NCI-H1694 (cell line): ENCODE measurements at places on chromosomes 5 and 9.

- no peak for DNase-seq
Observed at GRCh38 chr5:122545986-122546385, 228.9 kb upstream of the SNX2 start.

GRCh38 chr5:68953875-68954617 lies 139.8 kb upstream of the SLC30A5 start:
- no peak for DNase-seq

DNA sequence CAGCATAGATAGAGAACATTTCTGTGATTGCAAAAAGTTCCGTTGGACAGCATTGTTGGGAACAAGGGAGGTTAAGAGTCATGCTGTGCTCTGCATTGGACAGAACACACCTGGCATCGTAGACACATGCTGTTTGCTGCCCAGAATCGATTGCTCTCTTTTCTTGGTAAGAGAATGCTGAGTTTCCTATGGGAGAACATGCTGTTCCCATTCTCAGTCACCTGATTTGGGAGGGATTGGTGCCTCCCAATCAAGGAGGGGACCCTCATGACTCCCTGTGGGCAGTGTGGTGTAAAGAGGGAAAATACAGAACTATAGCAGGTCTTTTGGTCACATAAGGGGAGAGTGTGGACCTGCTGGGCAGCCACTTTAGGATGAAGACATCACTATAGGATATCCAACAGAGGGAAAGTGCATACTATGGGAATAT lies 555.4 kb upstream of the CLINT1 start:
- no peak for DNase-seq

- no peak for DNase-seq
Observed at GRCh38 chr5:127647361-127647958, 1.4 kb upstream of the CTXN3 start.

- DNase-seq: no peak
Observed at GRCh38 chr5:84304599-84304998, 80.1 kb downstream of the EDIL3 start.

- no peak for DNase-seq
Observed at GRCh38 chr9:10274175-10274574, 338.6 kb downstream of the PTPRD start.

- no peak for DNase-seq
Observed at GRCh38 chr9:94757158-94757557, 30.7 kb downstream of the AOPEP start.

DNA sequence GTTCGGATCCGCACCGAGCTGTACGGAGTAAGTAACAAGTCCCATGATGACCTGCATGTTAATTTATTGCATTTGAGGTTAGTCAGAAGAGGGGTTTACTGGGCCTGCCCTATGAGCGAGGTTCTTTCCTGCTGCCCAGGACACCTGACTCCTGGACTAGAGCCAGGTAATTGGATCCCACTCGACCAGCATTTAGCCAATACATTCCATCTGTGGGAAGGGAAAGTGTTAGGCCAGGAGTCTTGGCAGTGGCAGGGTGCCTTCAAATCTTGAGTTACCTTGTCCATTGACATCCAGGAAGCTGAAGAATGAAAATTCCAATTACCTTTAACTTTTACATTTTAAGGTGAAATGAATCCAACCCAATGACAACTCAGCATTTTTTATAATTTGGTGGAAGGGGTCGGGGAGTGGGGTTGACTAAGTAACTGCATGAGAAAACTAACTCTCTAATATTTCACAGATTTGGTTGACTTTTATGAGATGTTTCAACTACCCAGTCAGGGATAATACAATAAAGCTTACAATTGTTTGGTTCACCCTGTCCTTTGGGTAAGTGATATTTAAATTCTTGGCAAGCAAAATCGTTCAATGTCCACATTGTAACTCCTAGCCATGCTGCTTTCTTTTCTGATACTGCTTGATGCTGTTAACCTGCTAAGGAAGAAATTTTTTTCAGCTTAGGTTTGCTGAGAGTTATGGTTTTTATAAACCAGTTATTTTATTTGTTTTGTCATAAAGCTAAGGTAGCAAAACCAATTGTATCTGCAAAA lies 111.6 kb upstream of the IQGAP2 start:
- no peak for DNase-seq

- no peak for DNase-seq
Observed at GRCh38 chr9:8713149-8713810, 913.7 kb upstream of the DMAC1 start.

- no peak for DNase-seq
Observed at GRCh38 chr9:107539427-107540163, 50.0 kb upstream of the KLF4 start.

DNA sequence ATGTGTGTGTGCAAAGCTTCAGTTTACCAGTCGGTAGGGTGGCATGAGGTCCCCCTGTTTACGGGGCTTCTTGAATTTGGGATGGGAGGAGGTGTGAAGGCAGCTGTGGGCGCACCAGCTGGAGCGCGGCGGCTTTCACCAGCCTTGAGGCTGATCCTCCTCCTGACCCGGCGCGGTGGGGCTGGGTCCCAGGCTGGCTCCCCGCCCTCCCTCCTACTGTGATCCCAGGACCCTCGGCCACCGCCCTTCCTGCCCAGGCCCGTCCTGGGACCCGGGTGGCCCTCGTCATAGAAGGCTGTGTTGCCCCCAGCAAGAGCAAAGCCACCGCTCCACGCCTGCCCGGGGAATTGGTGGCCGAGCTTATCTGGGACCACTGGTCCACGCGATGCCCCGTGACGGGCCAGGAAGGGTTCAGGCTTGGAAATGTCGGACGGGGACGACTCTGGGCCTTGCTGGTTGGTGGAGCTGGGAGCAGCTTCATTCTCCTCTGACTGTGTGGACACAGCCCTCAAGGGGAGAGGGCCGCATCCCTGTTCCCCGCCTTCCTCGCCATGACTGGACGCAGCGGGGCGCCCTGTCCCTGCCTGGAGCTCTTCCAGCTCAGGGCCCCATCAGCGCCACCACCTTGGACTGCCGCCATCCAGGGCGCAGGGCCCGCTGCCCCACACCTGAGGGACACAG lies 271.1 kb upstream of the IRX1 start:
- no peak for DNase-seq

DNA sequence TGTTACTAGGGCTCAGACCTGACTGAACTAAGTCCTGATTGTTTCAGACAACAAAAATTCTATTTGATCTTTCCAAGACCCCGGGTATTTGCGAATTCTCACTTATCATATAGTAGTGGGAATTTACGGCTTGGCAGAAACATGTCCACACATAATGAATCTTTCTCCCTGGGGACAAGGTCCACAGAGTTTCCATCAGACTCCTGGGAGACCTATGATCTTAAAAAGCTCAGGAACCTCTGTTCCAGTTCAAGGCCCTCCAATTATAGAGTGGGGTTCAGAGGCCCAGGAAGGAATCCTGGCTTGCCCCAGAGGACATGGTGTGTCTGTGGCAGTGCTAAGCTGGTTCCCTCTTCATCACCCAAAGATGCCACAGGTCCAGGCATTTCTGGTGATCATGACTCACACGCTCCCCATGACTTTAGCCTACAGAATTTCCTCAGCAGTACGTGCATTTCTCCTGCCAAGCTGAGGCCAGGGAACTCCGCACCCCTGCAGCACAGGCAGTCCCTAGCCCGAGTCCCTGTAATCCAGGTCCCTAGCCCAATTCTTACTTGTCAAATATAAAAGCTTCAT lies 12.6 kb downstream of the RAPGEF1 start:
- no peak for DNase-seq

DNA sequence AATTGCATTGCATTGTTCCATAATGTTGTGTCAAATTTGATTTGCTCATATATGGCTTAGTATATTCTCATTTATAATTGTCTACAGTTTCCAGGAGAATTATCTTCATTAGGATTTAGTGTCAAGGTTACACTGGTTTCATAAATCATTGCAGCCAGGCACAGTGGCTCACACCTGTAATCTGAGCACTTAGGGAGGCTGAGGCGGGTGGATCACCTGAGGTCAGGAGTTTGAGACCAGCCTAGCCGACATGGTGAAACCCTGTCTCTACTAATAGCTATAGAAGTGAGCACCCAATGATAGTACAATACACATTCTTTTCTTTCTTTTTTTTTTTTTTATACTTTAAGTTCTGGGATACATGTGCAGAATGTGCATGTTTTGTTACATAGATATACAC lies 282.5 kb downstream of the KIAA0825 start:
- DNase-seq: no peak

DNA sequence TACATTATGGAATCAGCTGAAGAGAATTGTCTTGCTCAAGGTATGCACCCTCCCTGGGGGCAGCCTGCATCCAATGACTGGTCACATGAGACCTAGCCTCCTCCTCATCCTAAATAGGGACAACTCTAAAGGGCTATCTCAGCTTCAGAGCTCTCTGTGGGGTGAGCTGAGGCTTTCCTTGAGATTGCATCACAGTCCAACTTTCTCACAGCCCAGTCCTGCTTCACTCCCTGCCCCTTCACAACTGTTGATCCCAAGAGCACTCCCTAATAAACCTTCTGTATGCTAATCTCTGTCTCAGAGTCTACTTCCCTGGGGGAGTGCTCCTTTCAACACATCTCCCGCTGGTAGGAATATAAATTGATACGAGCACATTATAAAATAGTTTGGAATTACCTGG lies 44.1 kb upstream of the ERBIN start:
- no peak for DNase-seq

DNA sequence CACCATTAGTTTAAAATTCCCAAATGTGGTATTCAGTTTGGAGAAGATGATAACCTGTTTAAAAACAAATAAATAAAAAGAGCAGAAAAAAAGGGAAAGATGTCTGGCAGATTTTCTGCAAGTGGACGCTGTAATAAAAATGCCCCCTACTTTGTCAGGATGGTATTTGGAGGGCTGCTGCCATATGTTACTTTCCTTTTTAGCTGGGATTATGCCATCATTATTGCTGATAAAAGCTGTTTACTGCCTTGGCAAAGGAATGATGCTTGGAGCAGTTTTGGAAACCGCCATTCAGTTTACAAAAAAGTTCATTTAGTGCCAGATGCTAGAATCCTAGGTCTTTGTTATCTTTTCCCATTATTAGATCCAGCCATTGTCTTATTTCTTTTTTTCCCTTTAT lies 104.8 kb downstream of the PBX3 start:
- DNase-seq: peak; percentile 87
